ENCODE measurements at places on chromosomes 12 and 14. TPM values are rescaled to one million over a fixed set of nuclear protein-coding genes. Genes with fewer than 3 reads are reported as not detected.

AKT1 gene
- 186 TPM for polyA plus RNA-seq

RDH5 gene
- 3.5 TPM for polyA plus RNA-seq

DNA sequence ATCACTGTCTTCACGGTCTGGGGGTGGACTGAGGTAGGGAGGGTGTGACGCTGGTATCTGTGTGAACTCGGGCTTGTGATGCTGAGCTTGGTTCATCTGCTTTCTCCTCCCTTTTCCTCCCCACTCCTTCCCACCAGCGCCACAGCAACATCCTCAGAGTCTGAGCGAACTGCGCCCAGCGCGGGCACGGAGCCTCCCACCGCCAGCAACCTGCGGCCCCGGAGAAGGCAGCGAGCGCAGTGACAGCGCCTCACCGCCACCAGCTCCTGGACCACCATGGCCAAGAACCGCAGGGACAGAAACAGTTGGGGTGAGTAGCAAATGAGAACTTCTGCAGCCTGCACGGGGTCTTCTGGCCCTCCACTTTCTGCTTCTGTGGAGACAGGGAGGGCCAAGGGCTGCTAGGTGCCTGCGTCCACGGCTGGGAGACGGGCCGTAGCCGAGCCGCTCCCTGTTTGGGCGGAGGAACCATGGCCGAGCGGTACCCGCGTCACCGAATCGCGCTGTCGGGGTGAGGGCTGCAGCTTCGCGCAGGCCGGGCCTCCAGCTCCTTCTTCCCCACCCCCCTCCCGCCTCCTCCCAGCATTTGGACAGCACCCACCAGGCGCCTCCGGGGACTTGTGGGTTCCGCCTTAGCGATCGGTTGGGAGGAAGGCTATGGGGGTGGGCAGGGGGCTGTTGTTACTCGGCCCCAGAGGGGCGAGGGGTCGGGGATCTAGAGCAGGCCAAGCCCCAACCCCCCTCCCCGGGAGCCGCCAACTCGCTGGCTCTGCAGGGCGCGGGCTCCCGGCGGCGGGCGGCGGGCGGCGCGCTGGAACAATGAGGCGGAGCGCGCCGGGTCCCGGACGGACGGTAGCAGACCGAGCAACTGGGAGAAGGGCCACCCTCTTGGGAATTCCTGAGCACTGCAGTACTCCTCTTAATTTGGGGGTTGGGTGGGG, at the start of gene ATL1:
TSS of gene ATL1 (plus strand) at position 156 of the 941 bp plus-strand sequence. CDS start at position 277, 121 bp downstream.
- peak; percentile 59 for DNase-seq

DNA sequence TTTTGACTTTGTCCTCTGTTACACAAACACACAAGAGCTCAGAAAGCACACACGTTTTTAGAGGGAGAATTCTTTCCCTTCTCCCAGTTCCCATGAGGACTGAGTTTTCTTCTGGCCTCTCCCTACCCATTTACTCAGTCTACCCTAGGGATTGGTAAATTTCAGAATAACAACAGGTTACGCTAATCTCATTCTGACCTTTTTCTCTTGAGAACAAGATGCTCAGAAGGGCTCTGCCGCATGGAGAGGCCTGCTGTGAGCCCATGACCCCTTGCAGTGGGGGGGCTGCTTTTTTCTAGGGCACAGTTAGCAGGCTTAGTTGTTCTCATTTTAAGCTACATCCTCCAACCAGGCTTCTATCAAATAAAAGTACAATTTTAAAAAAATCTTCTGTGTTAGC, 69.5 kb downstream of the GPR135 start:
- DNase-seq = no peak

DNA sequence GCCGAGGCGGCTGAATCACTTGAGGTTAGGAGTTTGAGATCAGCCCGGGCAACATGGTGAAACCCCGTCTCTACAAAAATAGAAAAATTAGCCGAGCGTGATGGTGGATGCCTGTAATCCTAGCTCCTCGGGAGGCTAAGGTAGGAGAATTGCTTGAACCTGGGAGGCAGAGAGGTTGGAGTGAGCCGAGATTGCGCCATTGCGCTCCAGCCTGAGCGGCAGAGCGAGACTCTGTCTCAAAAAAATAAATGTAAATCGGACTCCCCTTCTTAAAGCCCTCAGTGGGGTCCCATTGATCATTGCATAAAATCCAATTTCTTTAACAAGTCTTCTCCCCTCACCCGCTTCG, 908 bp downstream of the TDP1 start:
- DNase-seq = no peak

DNA sequence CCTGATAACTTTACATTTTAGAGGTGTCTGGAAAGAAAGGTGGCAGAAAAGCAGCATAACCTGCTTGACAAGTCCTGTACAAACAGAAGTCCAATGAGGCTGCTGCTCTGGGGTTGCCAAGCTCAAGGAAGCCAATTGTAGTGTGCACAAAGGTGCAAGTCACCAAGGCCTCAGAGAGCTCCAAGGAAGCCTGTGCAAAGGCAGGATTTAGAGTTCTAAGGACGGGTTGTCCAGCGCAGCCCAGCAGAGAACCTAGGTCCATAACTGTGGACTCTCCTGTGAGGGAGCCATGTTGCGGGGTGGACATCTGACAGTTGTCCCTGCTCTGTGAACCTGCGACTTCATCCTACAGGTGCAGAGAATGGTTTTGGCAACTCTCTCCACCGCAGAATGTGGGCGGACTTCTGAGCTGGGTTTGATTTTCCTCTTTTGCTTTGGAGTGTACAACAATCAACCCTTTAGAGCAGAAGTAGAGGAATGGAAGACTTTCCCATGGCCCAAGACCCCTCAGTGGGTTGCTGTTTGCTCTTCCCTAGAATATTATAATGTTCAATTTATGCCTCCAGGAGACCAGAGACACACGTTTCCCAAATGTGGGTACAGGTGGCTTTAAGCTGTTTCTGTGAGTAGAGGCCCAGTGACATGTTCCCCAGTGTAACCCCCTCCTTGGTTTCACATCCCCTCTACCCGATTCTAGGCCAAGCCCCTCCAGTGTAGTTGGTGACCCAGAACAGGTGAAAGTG, 81.0 kb downstream of the ETV6 start:
- no peak for DNase-seq

GRCh38 chr14:102530828-102531478, 21.4 kb upstream of the ANKRD9 start:
- no peak for DNase-seq

GRCh38 chr12:82470906-82471512, 112.7 kb downstream of the METTL25 start:
- no peak for DNase-seq
